ENCODE measurements at places on chromosomes 2 and 18.

GRCh38 chr18:54119524-54120019 lies 104.9 kb downstream of the MBD2 start:
- no peak for DNase-seq

DNA sequence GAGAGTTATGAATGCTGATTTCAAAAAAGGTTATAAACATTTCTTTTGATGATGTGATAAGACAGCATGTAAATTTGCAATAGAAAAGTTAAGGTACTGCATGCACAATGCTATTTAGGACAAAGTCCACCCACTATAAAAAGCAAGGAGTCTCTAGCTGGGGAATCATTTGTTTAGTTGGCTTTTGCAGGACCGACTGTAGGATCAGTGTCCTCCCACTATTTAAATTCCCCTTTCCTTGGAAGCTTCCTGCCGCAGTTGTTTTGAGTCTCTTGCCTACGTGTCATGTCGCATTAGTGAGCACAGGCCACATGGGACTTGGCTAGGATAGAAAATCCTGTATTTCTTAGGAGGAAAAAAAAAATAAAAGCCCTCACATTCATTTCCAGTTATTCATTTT lies 13.1 kb downstream of the QPCT start:
- DNase-seq, result no peak

DNA sequence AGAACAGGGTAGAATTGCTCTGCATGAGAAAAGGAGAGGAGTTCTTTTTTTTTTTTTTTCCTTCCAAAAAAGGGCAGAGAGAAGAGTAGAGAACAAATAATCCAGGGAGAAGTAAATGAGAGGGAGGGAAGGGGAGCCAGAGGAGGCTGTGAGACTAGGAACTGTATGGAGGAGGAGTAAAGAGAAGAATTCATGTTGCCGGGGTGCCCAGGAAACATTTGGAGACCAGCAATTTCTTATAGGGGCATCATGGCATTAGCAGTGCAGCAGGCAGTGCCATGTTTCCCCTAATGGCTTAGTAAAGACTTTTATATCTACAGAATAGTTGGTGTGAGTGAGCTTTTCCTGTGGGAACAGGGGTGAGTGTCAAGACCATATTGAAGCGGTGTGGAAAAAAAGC lies 86.4 kb upstream of the SESTD1 start:
- no peak for DNase-seq

DNA sequence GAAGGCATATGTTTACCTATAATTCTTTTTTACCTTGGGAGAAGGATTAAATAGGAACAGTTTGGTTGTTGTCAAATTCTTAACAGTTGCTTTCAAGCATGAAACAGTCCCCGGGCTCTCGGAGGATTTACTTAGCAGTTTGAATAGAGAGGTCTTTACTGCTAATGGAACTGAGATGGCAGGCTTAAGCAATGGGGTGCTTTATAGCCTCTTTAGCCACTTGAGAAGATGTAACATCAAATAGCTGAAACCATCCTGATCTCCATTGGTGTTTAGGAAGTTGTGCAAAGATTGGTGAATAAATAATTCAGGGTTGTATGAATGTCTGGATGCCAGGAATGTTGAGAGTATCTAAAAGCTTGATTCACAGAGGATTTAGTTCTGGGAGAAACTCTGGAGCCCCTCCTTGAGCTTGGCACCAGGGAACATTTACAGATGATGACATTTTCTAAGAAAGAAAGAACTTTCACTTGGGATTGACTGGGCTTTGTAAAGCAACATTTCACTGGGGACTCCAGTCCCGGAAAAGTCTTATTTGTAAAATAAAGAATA lies 51.9 kb downstream of the PTPRM start:
- DNase-seq, result no peak

DNA sequence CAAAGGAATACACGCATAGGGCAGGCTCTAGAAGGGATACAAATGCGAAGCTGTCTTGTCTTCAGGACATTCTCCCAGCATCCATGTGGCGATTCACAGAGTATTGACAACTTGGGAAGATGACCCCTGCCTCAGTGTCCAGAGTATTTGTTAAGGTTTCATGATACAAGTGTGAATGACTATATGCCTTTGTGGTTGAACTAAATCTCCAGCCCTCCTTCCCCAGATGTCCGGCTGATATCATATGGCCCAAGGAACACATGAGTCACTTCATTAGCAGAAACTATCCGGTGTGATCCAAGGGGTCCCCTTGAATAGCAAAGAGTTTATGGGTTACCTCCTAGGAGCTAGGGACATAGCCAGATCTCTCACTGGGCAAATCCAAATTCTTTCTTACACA lies 151.0 kb downstream of the INSIG2 start:
- no peak for DNase-seq

DNA sequence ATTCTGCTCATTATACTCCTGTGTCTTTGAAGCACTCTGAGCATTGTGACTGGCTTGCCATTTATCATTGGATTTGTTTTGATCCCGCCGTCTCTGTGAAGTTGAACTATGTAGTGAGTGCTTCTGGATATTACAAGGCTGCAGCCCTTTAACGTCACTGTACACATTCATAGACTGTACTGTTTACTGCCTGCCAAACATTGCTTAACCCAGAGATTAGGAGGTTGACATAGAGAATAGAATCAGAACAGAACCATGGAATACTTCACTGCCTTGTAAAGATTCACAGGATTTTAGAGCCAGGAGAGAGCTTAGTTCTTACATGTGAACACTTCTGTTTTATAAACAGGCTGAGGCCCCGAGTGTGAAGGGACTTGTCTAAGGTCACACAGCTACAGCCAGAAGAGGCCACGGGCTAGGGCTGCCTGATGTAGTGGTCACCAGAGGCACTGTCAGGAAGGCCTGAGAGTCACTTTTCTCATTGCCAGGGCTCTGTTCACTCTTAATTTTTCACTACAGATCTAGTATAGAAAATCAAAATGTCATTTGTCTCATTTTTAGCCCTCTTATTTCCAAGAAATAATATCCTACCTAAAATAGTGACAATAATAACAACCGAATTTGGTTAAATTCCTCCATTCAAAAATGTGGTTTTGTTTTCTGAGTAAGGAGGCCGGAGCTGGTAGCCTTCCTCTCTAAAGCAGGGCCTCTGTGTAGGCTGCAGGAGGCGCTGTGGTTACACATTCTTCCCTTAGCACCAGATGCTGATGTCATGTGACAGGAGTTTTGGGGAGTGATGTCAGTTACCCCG lies 87.9 kb downstream of the UGGT1 start:
- no peak for DNase-seq

DNA sequence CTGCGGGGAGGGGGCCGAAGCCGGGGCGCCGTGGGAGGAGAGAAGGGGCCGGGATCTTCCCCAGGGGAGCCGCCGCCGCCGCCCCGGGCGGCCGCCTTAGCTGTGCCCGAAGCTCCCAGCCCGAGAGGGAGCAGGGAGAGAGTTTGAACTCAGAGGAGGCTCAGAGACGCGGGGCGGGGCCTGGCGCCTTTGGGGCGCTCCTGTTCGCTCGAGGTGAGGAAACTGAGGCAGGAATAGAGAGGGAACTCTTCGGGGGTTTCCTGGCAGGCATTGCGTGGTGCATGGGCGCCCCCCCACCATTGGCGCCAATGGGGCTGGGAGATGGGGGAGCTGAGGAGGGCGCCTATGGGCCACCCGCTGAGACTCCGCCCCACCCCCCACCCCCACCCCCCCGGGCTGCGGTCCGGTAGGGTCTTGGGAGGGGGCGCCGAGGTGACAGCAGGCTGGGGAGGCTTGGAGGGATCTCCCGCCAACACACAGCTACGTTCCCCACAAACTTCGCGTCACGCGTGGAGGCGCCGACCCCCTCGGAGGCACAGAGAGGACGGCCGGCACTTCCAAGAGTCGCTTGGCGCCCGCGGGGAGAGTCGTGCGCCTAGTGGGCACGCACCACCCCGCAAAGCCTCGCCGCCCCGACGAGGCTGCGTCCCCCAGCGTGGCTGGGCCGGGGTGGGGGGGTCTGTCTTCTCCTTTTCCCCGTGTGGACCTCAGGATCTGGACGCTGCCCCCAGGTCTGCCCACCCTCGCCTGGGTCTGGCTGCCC lies 680 bp downstream of the CTDSP1 start:
- no peak for DNase-seq

DNA sequence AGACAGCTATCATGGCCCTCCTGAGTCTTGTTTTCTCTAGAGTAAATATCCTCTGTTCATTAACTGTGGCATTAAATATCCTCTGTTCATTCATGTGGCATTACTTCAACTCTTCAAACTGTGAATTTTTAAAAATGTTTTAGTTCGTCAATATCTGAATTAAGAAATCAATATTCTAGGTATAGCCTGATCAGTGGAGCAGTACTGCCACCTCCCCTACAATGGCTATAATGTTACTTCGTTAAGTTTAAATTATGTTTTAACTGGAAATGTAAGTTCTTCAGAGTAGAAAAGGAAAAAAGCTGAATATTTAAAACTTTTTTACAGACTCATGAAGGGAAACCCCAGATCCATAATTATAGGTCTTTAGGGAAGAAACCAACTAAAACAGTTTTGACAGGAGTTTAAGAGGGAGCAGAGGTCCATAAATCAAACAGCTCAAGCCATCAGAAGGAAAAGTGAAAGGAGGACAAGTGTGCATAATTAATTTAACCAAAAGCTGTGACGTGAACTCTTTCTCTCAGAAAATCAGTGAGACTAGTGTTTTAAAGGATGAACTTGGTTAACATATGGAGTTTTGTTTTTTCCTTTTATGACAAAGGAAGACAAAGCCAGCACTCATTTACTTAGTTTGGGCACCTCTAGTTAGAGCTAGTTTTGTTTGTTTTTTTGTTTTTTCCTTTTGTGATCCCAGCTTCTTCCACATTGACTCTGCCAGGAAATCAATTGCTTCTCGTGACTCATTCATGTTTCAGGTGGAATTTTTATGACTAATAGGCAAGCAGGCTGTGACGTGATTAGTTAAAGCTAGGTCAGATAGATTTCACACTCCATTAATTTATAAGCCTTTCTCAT lies 44.9 kb downstream of the RBBP8 start:
- no peak for DNase-seq

GRCh38 chr2:235567842-235568241 lies 74.0 kb downstream of the AGAP1 start:
- no peak for DNase-seq

DNA sequence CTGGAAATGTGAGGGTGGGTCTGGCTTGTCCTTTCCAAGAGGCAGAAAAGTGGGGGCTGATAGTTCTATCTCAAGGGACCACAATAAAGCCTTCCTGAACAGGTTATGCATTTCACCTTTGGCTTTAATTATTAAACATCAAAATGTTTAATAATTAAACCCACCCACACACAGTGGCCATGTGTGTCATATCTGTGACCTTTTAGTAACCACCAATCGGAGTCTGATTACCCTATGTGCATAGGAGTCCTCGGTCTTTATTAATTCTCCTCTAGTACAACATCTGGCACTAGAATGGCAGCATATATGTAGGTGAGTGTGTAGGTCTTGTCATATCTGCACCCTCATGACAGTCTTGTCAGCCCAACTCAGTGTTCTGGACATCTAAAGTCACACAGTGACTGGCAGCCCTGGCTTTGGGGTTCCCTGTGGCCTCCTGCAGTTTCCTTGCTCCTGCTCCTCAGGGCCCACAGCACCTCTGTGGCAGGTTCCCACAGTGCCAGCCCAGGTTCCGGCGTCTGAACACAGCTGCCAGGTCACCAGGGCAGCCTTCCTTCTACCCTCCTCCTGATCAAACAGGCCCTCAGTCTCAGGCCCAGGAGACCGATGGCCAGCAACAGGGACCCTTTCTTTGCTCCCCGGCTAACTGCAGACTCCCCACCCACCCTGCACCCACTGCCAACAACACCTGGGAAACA lies 100.9 kb downstream of the MTCL1 start:
- DNase-seq, result no peak

- no peak for DNase-seq
Measured at GRCh38 chr2:177329064-177329463, 63.5 kb upstream of the AGPS start.

GRCh38 chr18:57970356-57971095 lies 73.5 kb upstream of the NEDD4L start:
- DNase-seq, result no peak

GRCh38 chr2:24016376-24016761 lies 6.5 kb downstream of the MFSD2B start:
- no peak for DNase-seq

DNA sequence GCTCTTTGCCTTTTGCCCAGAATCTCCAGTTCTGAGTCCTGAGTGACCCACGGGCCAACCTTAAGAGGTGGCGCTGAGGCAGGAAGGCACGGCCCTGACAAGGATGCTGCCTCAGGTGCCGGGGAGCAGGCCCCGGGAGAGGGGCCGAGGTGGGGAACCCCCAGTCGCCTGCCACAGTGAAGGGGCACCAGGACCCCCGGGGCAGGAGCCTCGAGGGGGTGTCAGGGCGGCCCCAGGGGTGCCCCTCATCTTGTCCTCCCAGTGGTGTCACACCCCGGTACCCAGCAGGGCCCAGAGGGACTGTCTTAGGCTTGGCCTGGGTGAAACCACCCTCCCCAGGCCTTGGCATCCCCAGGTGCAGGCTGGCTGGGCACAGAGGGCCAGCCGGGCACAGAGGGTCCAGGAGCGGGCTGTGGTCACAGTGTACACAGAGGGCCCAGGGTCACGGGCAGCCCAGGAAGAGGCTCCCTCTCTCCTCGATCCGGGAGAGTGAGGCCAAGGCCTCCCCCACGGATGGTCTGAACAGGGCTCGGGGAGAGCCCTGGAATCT lies 1.0 kb downstream of the PDCD1 start:
- no peak for DNase-seq

- no peak for DNase-seq
Measured at GRCh38 chr18:74683573-74683972, 85.9 kb downstream of the ZNF407 start.

- DNase-seq, result no peak
Measured at GRCh38 chr2:141927536-141927935, 203.3 kb downstream of the LRP1B start.

DNA sequence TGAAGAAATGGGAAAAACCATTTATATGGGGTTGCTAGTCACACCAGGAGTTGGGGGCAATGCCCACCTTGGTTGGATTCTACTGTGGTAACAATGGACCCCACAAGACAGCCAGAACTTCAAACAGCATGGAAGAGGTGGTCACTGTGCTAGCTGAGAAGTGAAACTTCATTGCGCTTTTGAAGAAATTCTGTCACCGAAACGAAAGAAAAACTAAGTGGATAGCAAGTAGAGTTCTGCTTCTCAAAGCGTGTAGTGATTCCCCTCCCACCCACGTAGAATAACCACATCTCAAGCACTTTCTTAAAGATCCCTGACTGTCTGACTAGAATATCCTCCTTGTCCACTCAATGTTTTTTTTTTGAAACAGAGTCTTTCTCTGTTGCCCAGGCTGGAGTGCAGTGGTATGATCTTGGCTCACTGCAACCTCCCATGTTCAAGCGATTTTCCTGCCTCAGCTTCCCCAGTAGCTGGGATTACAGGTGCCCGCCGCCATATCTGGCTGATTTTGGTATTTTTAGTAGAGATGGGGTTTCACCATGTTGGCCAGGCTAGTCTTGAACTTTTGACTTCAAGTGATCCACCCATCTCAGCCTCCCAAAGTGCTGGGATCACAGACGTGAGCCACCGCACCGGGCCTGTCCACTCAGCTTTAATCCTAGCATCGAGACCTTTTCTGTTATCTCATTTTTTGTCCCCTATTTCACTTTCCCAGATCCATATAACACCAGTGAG lies 30.1 kb upstream of the CCL20 start:
- no peak for DNase-seq

GRCh38 chr2:11977766-11978524 lies 231.5 kb downstream of the LPIN1 start:
- DNase-seq, result no peak

All from left forelimb (tissue), 1 donor.